T-helper 1 cell (primary cell): ENCODE measurements at places on chromosomes 1 and 21.

GRCh38 chr1:181608948-181609347 is 125.6 kb downstream of the CACNA1E start:
- DNase-seq, result no peak

- DNase-seq, result no peak
These were observed 144.5 kb upstream of the TMEM51 start for GRCh38 chr1:15008783-15009729.

- no peak for DNase-seq
These were observed 30.6 kb upstream of the CACNA1E start for GRCh38 chr1:181452746-181453145.

DNA sequence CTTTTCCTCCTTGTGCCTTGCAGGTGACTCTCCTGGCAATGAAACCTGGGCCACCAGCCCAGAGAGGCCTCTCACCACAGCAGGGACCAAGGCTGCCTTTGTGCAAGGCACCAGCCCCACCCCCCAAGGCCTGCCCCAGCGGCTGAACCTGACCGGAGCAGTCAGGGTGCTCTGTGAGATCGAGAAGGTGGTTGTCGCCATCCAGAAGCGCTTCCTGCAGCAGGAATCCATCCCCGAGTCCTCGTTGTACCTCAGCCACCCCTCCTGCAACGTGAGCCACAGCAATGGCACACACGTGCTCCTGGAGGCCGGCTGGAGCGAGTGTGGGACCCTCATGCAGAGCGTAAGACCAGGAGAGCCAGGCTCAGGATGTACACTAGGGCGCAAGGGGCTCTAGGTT is 51.7 kb downstream of the UMODL1 start:
- no peak for DNase-seq

- DNase-seq, result no peak
These were observed 222.0 kb downstream of the CAMTA1 start for GRCh38 chr1:7006996-7007871.

GRCh38 chr1:202567738-202568137 is 142.5 kb downstream of the SYT2 start:
- no peak for DNase-seq

DNA sequence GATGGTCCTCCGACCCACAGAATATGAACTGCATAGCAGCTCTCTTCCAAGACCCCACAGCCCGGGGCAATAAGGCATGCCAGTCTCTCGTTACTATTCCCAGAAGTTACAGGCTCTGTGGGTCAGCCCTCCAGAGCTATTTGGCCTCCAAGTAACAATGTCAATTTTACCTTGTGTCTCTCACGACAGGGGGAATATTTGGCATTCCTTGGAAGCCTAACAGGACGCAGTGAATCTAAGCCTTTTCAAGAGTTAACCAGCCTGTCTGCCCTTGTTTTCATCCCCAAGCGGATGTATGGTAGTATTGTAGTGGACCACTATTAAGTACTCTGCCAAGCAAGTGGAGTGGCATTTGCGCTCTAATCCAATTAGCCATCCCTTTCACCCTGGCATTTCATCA is 24.4 kb upstream of the GNG4 start:
- DNase-seq, result no peak

GRCh38 chr1:18531503-18531845 is 50.7 kb downstream of the KLHDC7A start:
- no peak for DNase-seq

- no peak for DNase-seq
These were observed 13.2 kb upstream of the MYOG start for GRCh38 chr1:203098914-203099520.

- no peak for DNase-seq
These were observed 461.0 kb upstream of the NFIA start for GRCh38 chr1:60621368-60621851.

- DNase-seq, result peak; percentile 47
These were observed 126.7 kb upstream of the KIAA0040 start for GRCh38 chr1:175319112-175319911.

- DNase-seq, result no peak
These were observed 86.8 kb downstream of the TEX35 start for GRCh38 chr1:178599745-178600144.

- no peak for DNase-seq
These were observed 158.4 kb upstream of the COL6A1 start for GRCh38 chr21:45823100-45823681.

DNA sequence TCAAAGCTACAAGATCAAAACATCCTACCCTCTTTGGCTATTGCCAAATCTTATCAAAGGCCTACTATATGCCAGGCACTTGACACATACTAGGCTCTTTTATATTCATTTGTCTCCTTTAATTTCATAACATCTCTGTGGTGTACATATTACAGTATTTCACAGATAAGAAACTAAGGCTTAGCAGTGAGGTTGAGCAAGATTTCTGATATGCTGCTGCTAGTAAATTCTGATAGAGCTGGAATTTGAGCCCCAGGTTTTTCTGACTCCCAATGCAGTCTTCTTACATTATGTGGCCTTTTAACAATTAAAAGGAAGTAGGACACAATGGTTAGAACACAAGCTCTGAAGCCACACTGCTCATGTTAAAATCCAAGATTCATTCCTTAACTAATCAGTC is 16.8 kb downstream of the CCDC185 start:
- no peak for DNase-seq

- peak; percentile 20 for DNase-seq
These were observed 53.7 kb upstream of the HMCN1 start for GRCh38 chr1:185680453-185680852.

GRCh38 chr1:204791453-204792353 is 79.0 kb upstream of the NFASC start:
- DNase-seq, result peak; percentile 66

- DNase-seq, result no peak
These were observed 100.8 kb downstream of the RRAGC start for GRCh38 chr1:38758820-38759219.

- DNase-seq, result no peak
These were observed 15.1 kb downstream of the MIIP start for GRCh38 chr1:12034381-12034801.

DNA sequence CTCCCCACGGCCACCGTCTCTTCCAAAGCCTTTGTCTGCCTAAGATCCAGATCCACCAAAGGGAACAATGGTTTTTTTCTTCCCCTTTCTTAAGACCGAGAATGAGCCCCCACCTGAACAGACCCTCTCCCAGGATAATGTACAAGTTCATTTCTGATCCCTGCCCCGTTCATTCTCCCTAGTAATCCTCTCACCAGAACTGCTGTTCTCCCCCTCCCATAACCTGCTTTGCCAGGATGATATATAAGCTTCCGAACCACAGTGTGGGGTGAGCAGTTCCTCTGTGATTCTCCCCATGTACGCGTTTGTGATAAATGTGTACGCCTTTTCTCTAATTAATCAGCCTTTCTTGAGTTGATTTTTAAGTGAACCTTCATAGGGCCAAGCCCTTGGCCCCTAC is 4.9 kb downstream of the RD3 start:
- no peak for DNase-seq

DNA sequence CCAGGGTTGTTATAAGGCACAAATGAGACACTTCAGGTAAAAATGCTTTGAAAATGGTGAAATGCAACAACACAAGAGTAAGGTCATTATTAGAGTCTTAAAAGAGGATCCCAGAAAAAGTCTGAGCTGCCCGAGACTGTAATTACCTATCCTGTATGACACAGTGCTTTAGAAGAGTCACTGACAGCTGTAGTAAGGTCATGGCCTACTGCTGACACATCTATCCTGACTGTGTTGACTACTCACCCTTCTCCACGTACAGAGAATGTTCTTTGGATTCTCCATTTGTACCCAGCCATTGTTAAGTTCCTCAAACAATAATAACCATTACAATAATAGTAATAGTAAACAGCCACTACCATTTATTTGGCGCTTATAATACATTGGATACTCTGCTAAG is 104.4 kb downstream of the CACHD1 start:
- no peak for DNase-seq

DNA sequence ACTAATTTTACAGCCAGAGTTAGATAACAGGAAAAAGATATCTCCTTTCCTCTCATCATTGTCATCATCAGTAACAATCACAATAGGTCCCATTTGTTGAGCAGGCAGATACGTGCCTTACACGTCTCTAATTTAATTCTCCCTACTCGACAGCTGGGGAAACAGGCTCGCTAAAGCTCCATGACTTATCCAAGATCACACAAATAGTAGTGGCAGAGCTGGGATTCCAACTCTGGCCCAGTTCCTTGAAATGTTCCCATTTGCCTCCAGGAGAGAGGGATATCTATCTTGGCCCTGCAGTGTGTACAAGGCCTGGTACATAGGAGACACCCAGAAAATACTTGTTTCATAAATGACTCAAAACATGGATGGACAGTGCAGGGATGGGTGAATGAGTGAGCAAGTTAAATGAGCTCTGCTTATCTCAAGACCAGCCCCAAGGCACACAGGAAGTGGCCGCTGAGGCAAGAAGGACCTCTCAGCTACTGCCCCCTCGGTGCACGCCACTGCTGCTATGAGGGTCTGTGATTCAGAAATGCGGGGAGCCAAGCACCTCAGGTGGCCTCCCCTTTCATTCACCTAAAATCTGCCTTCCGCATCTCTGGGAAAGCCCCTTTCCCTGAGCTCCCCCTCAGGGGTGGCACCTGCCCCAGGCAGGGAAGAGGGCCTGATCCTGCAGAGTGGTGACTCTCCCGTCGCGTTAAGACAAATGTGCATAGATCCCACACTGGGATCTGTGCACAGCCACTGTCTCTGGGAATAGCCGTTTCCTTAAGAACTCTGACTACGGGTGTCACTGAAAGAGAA is 3.6 kb downstream of the KCNN3 start:
- no peak for DNase-seq

DNA sequence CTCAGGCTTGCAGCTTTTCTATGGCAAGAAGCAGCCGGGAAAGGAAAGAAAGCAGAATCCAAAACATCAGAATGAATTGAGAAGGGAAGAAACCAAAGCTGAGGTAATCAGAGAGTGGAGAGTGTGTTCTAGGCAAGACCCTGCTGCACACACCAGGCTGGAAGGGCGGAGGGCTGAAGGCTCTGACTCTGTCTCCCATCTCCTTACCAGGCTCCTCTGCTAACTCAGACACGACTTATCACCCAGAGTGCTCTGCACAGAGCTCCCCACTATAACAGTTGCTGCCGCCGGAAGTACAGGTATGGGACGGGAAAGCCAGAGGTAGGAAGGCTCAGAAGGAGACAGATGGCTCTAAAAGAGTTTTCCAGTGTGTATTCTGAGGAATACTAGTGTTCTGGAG is 1.2 kb downstream of the SCNM1 start:
- no peak for DNase-seq

- DNase-seq, result no peak
These were observed 18.0 kb downstream of the PGM1 start for GRCh38 chr1:63611231-63611630.

GRCh38 chr1:67347688-67348472 is 40.2 kb downstream of the IL12RB2 start:
- DNase-seq, result no peak

DNA sequence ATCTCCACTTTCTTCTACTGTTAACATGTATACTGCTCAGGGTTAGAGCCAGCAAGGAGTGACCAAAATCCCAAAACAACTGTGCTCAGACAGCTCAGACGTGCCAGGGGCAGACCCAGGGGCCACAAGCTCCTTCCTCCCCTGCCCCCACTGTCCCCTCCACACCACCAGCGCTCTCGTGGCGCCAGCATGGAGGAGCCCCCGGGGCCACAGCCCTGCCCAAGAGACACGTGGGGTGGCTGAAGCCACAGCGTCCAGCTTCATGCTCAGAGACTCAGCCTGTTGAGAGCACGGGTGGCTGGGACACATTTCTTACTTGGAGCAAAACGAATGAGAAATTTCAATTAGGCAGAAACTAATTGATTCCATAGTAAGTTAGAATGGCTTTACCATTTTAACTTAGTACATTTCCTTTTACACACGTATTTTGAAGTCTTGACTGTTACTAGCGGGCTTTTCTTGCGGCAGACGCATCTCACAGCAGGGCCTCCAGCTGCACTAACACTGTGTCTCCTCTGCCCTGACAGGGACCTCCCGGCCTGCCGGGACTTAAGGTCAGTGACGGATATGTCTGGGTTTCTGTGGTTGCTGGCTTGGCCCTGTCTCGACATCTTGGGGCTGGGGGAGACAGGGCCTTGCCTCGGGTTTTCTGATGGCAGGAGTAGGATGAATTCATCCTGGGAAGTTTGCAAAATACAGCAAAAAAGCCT is 54.2 kb downstream of the SLC19A1 start:
- DNase-seq, result no peak

DNA sequence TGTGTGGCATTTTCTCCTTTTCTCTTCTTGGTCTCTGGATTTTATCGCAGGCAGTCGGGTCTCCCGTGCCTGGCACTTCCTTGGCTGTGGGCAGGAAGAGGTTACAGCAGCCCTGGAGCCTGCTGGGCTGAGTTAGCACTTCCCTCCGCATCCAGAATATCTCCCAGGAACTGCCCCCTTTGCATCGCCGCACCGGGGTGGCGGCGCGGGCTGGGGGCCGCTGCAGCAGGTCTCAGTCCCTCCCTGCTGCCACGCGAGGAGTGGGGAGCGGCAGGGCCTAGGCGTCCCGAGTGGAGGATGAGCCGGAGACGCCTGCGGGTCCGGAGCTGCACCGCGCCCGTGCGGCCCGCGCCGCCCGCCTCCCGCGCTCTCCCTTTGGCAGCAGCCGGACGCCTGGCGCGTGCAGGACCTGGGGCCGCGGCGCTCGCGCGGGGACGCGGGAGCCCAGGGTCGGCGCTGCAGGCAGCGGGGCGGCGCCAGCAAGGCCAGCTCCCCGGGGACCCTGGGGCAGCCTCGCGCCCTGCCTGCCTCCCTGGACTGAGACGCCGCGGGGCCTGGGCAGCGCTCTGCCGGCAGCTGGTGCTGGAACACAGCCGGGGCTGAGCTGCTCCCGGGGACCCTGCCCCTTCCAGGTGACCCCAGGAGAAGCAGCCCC is 192.8 kb downstream of the PRDM2 start:
- DNase-seq, result no peak

- DNase-seq, result no peak
These were observed 6.4 kb upstream of the WNT3A start for GRCh38 chr1:228000416-228000815.

- DNase-seq, result no peak
These were observed 55.6 kb upstream of the ADAR start for GRCh38 chr1:154663471-154664060.

GRCh38 chr21:45931397-45931969 is 50.1 kb upstream of the COL6A1 start:
- no peak for DNase-seq

GRCh38 chr1:221227872-221228337 is 348.7 kb downstream of the HLX start:
- DNase-seq, result no peak

- no peak for DNase-seq
These were observed 399.9 kb upstream of the RUNX1 start for GRCh38 chr21:35448876-35449599.
